ENCODE measurements at places on chromosomes 5 and 9. TPM values are rescaled to one million over a fixed set of nuclear protein-coding genes. Genes with fewer than 3 reads are reported as not detected.

DNA sequence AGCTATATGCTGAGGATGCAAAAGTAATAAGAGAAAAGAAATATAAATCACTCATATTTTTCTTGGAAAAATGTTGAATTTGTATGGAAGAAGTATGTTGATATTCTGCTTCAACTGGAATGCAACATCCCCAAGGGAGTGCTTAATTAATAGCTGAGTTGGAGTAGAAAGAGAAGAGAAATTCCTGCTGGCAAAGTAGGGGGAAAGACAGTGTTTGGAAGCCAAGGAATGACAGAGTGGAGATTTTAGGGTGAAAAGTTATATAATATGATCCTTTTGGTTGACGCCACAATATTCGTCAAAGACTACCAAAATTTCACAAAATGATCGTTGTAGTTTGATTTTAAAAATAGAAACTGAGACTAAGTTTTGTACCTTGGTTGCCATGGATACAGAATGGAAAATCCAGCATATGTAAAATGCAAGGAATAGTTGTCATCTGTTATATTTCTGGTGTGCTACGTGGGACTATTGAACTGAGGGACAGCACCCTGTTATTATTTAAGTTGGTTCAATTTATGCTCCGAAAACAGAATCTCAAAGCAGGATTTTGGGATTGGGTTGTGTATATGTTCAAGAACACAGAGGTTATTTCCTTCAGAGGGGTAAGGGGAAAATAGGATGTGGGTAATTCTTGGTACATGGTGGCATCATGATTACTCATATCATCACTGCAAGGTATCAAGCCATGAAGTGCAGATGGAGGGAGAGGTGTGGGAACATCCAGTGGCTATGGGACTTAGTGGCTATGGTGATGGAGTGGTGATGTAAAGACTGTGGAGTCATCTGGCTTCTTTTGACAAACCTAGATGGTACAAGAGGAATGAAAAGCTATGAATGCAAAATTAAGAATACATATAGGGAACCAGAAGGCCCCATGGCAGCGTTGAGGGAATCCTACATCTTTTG, 61.0 kb downstream of the SUB1 start:
- DNase-seq: no peak

DNA sequence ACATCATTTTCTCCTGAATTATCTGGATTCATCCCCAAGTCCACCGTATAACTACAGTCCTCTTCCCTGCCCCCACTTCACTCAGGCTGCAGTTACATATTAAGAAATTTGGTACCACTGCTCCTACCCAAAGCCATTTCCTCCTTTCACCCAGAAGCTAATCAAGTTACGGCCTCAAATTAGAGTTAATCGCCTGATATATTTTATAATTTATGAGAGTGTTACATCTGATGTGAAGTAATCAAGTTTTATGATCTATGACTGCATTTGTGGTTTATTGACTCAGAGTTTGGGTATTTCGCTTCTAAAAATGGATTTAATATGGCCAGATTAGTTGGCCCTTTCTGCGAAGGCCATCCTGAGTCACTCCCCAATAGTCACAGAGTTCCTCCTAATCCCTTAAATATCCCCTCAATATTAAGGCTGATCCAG, 223.6 kb upstream of the KIF2A start:
- no peak for DNase-seq

DNA sequence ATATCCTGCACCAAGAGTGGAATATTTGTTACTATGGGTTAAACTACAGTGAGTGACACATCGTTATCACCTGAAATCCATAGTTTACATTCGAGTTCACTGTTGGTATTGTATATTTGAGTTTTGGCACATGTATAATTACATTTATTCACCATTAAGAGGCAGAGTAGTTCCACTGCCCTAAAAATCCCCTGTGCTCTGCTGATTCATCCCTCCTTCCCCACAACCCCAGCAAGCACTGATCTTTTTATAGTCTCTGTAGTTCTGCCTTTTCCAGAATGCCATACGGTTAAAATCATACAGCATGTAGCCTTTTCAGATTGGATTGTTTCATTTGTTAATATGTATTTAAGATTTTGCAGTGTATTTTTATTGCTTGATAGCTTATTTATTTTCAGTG, 495.2 kb downstream of the DIRAS2 start:
- DNase-seq: no peak

GRCh38 chr5:76367623-76368371, 35.3 kb upstream of the IQGAP2 start:
- DNase-seq: no peak

DNA sequence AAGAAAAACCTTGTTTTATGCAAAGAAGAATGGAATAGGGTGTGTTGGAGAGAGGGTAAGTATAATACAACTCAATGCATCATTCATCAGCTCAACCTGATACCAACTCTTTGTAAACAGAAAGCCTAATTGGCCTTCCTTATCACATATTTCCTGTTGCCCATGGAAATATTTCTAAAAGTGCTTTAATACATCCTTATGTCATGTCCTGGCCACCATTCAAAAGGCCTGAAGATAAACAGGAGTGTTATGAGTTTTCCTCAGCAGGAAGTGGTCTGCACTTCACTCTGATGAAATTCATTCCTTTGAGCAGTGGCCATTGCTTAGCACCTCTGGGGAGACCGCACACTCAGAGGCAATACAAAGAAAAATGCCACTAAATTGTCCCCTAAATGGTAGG, 511.2 kb downstream of the SEMA5A start:
- DNase-seq: no peak

- no peak for DNase-seq
Measured at GRCh38 chr5:91092859-91093783, 290.0 kb downstream of the ARRDC3 start.

CENPP gene
- total RNA-seq: 7.4 TPM

GRCh38 chr5:150066901-150067396, 19.4 kb downstream of the CSF1R start:
- DNase-seq: no peak

DNA sequence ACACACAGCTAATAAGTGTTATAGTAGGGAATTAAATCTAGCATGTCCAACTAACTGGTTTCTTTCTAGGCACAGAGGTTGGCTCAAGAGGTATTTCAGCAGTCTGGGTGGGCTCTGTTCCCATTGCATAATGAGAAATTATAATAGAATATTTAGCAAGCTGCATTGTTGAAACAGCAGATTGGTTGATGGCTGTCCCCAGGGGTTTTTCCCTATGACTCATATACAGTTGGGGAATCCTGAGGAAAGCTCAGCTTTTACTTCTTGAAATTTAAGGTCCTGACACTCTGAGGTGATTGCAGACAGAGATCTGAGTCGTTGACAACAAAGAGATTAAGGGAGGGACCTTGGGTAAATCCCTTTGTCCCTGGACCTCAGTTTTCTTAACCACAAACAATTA, 38.3 kb upstream of the TNFSF8 start:
- no peak for DNase-seq

PRELID1 gene
- 80.5 TPM for total RNA-seq

- DNase-seq: no peak
Measured at GRCh38 chr5:77853353-77853907, 77.3 kb upstream of the TBCA start.

GRCh38 chr5:177232358-177232757, 71.2 kb downstream of the RAB24 start:
- no peak for DNase-seq

DNA sequence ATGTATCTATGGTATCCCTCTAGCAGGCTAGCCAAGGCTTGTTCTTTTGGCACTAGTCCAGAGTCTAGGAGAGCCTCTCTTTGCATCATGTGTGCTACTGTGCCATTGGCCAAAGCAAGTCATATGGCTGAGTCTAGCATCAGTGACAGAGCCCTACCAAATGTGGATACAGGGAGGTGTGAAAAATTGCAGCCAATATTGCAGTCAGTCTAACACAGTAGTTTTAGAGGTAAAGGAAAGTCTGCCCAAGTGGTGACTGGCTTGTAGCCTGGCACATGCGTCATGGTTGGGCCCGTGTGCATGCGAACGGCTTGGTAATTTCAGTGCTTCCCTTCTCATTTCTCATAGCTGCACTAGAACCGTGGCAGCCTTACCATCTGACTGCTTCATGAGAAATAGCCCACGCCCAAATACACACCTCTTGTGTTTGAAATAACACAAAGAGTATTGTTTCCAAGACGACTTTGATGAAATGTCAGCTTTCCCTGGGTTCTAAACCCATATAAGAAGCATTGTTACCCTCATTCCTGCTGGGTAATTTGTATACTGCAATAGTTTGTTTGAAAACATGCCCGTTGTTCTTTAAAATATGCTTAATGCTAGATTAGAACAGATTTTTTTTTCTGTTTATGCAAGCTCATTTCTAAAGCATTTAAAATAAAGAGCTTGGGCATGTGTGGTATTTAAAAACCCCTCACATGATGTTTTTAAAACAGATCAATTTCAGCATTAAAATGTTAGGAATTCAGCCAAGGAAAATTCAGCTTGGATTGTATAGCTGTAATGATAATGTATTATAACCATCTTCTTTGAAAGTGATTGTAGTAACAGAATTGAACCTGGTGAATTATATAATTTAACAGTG, 113.2 kb downstream of the TLE4 start:
- no peak for DNase-seq

- DNase-seq: no peak
Measured at GRCh38 chr5:178762960-178763359, 32.5 kb upstream of the ZNF354A start.

DNA sequence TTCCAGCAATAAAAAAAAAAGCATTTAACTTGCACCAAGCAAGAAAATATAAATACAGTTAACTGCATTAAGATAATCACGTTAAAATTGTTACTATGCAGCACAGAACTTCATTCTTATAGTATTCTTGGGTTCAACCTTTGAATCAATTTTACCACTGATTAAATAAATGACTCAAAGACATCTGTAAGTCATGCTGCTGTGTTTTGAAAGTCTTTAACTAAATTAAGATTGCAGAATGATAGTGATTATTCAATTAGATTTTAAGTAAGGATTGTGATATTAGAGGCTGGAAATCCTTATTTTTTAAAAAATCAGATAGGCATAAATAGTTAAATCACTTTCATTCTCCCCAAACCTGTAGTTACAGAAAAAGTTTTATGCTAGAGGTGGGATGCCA, 116.4 kb downstream of the SCAMP1 start:
- DNase-seq: no peak

MLLT3 gene
- total RNA-seq: 41.4 TPM

- DNase-seq: no peak
Measured at GRCh38 chr5:94746731-94747124, 128.3 kb downstream of the SLF1 start.

MCTP1 gene
- 9.1 TPM for total RNA-seq

- DNase-seq: no peak
Measured at GRCh38 chr5:158606233-158606632, 493.5 kb downstream of the EBF1 start.

DNA sequence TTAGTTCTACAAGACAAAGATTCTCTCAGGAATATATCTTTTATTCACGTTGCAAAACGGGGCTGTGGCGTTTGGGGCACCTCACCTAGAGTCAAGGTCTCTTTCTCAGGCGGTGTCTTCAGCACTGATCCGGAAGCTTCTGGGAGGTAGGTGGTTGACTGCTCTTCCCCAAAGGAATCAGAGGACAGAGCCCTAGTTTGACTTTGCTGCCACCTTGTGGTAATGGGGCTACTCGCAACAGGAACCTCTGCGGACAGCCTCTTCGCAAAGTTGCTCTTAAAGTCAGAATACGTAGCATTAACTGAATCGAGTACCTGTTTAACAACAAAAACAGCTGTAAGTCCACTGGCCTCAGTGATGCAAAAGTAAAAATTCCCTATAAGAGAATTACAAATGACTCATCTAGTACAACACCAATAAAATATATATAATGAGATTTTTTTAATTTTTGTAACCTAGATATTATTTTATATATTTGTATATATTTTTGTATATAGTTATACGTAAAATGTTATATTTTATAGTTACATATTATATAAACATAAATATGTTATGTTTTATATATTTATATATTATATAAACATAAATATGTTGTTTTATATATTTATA, 13.3 kb upstream of the GPX8 start:
- DNase-seq: peak; percentile 89

GRCh38 chr5:155091768-155092717, 78.5 kb downstream of the KIF4B start:
- DNase-seq: no peak

FGFR4 gene
- 8.0 TPM for total RNA-seq

SRD5A1 gene
- total RNA-seq: 12.8 TPM

DNA sequence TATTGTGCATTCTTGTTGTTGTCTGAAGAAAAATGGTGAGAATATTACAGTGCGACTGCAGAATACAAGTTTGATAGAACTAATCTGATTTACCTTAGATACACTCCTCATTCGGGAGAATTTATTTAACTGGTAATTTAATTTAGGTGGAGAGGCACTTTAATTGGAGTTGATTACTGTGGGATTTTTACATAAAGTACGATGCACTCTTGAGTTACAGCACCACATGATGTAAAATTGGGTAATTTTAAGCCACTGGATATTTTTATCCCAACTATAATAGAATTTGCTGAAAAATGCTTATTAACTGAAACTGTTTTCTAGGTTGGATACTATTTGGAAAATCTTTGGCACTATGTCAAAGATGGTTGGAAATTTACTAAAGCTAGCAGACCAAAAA, 35.4 kb upstream of the ALDOB start:
- DNase-seq: no peak

GRCh38 chr9:108469654-108470053, 386.1 kb downstream of the ACTL7B start:
- no peak for DNase-seq

IGIP gene
- 2.6 TPM for total RNA-seq

WDR70 gene
- 47.8 TPM for total RNA-seq

LHX6 gene
- total RNA-seq: 0.09 TPM

DNA sequence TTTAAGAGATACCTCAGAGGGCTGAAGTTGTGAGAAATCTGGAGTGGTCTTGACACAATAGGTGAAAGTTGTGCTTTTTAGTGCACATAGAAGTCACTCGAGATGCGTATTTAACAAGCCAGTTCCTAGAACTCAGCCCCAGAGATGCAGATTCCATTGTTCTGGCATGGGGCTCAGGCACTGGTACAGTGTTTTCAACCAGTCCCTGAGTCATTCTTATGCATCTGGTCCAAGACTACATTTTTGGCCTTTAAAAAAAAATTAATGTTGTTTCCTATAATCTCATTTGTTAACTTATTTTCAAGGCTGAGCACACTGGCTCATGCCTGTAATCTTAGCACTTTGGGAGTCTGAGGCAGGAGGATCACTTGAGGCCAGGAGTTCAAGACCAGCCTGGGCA, 29.6 kb downstream of the PTTG1 start:
- no peak for DNase-seq

- no peak for DNase-seq
Measured at GRCh38 chr9:134390537-134390936, 64.3 kb downstream of the RXRA start.
